CD4-positive, alpha-beta T cell treated with Interleukin-12 subunit alpha and Interleukin-12 subunit beta, for 1 hour (primary cell): ENCODE measurements at places on chromosomes 1 and 21.

DNA sequence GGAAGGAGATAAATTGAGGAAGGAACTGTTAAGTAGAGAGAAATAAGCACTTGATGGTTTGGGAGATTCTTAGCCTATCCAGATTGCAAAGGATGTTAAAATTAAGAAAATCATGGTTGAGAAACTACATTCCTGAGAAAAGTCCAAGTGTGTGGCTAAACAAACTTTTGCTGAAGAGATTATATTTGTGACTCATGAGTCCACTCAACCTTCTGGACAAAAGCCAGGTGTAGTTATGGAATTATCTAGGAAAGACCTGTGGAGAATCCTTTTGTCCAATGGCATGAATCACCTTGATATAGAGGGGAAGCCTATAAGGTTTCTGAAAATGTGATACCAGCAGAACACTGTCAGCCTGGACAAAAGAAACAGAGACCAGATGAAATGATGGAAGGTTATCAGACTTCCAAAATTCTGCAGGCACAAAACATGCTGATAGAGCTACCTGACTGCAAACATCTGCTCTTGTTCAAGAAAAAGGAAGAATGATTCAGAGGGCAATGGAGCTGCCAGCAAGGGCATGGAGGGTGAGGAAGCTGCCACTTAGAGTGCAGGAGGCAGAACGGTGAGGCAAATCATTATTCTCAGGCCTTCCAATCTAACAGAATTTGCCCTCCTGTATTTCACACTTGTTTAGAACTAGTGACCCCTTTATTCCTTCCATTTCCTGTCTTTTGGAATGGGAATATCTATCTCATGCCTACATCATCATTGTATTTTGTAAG is 300.6 kb upstream of the PRMT6 start:
- DNase-seq, result no peak

DNA sequence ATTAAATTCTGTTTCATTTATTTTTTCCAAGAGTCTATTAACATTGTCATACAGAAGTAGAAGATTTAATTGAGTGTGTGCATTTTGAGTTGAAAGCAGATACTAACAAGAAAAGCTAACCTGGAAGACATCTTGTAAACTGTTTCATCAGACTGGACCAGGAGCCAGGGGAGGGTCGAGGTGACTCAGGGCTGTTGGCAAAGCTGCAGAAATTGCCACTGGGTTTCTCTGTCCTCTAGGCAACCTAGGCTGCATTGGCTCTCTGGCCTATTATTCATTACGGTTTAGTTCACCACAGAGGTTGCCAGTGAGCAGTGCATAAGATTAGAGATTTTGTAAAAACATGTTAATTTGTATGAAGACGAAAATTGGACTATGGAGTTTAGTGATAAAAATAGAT is 27.5 kb downstream of the ERG start:
- DNase-seq, result no peak

DNA sequence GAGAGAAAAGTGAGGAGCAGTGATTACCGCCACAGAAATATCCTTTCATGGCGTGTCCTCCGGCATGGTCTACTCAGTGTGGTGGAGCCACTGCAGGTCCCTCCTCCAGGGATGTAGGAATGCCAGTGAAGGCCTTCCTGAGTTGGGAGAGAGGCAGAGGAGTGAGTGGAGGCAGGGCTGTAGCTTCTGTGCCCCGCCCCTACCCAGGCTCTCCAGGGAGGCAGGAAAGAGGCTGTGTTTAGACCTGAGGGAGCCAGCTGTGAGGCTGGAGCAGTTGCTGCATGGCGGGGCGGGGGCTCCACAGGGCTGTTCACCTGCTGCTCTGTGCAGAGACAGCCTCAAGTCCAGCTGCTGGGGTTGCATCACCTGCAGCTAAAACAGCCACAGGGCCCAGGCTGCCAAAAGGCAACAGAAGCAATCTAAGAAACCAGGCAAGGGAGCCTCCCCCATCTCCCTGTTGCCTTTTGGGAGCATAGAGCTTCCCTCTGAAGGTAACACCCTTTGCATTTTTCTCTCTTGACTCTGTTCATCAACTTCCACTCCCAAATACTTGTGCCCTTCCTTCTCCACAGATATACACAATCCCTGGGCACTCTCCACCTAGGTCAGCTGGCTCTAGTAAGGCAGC is 801 bp upstream of the ANXA9 start:
- DNase-seq, result no peak

DNA sequence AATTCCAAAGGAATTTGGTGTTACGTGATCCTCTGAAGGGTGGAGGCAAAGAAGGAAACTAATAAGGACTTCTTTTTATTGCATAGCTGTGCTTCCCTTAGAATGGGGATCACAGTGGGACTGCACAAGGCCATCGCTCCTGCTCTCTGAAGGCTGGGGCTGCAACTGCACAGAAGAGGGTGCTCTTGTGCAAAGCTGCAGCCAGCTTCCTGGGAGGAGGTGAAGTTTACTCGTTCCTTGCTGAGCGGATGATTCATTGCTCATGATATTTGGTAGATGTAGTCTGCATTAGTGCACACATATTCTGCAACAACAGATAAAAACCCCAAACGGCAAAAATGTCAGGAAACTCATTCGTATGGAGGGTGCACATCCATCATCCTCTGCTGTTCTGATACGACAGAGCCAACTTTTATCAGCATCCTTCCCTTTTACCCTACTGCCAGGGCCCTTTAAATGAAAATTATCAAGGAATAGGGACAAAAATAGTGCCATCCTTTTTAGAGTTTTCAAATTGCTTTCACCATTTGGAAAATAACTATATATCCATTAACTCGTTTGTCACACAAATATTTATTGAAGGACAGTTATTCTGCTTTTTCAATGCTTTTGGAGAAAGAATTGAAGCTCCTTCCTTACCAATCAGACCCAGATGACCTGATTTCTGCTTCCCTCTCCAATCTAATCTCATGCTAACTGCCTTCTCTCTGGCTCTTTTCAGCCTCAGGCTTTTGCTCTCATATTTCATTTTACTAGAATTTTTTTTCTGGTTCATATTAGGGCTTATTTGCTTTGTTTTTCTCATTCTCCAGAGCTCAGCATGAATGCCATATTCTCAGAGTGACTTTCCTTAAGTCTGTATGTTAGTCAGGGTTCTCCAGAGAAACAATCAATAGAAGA is 263.6 kb downstream of the DUSP10 start:
- DNase-seq, result peak; percentile 54

DNA sequence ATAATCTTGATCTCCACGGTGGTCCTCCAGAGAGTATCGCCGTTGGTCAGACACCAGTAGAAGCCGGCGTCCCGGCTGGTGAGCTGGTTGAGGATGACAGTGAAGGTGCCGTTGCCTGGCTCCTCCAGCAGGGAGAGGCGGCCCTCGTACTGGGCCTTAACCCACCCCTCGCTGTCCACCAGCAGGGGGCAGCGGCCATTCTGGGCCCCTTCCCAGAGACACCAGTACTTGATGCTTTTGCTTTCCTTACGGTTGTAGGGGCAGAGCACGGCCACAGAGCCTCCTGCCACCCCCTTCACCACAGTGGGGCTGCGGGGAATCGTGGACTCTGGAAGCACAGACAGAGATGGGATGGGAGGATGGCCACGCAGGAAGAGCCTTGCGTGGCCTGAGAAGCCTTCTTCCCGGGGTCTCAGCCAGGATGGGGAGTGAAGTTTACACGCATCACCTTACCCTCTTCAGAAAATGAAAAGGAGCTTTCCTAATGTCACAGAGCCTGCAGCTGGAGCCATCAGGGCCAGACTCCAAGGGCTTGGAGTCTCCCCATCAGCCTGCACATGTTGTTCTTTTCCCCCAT is 10.7 kb downstream of the PIGR start:
- DNase-seq, result peak; percentile 41

DNA sequence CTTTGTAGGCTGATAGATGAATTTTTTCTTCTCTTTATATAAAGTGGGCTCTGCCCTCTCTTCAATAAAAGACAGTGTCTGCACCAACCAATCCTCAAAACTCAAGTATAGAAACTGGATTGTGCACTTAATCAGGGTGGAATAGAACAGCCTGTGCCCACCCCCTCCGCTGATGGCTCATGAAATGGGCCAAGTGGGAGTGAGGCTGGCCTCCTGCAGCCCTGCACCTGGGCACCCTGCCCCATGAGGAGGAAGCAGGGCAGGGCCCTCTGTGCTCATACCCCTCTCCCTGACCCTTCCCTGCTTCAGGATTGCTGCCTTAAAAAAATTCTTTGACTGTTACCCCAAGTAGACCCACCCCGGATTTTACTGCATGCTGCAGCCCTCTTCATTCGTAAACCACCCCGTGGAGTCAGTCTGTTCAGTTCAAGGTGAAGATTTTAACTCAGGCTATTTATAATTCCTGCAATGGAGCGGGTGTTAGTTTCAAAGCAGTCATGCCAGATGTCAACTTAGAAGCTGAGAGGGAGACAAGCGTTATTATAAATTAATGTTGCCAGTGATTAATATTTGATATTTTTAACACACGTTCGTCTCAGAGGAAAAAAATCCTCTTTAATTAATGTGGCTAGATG is 15.8 kb downstream of the PROK1 start:
- no peak for DNase-seq

- DNase-seq, result no peak
Observed at GRCh38 chr1:77541162-77541545, 141.3 kb downstream of the ZZZ3 start.

GRCh38 chr1:171814692-171815091 is 26.6 kb upstream of the DNM3 start:
- DNase-seq, result no peak

- no peak for DNase-seq
Observed at GRCh38 chr21:36976228-36976861, 9.9 kb upstream of the HLCS start.

DNA sequence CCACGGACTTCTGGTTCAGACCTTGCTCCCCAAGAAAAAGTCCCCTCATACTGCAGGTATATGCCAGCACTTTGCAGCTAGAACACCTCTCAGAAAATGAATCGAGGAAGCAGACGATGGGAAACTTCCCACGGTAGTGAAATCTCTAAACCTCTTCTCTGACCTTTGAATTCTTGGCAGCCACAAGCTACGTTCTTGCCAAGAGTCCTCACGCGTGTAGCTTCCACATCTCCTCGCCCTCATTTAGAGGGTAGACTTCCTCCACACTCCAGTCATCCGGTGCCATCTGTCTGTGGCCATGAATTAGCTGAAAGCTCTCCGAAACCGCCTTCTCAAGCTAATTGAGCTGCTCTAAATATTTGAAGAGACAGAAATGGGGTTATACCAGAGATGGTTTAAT is 127.8 kb downstream of the RGS7 start:
- DNase-seq, result no peak

DNA sequence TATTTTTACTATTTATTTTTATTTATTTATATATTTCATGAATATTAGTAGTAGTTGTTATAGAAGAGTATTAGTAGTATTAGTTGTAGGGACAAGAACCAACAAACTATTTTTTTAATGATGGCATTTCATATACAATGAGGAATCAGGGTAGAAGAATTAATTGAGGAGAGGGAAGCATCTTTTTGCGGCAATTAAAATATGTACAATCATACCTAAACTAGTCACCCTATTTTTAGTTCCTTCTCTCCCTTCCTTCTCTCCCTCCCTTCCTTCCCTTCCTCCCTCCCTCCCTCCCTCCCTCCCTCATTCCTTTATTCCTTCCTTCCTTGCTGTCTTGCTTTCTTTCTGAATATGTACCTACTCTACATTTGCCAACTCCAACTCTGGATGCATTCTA is 189.8 kb downstream of the GRIK1 start:
- DNase-seq, result no peak

DNA sequence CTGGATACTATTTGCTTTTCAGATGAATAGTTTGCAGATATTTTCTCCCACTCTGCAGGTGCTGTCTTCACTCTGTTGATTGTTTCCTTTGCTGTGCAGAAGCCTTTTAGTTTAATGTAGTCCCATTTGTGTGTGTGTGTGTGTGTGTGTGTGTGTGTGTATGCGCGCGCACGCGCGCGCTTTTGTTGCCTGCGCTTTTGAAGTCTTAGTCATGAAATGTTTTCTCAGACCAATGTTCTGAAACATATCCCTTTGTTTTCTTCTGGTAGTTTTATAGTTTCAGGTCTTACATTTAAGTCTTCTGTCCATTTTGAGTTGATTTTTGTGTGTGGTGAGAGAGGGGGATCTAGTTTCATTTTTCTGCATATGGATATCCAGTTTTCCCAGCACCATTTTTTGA is 63.5 kb downstream of the XPR1 start:
- DNase-seq, result no peak

GRCh38 chr21:27570306-27570868 is 603.5 kb upstream of the ADAMTS5 start:
- no peak for DNase-seq

DNA sequence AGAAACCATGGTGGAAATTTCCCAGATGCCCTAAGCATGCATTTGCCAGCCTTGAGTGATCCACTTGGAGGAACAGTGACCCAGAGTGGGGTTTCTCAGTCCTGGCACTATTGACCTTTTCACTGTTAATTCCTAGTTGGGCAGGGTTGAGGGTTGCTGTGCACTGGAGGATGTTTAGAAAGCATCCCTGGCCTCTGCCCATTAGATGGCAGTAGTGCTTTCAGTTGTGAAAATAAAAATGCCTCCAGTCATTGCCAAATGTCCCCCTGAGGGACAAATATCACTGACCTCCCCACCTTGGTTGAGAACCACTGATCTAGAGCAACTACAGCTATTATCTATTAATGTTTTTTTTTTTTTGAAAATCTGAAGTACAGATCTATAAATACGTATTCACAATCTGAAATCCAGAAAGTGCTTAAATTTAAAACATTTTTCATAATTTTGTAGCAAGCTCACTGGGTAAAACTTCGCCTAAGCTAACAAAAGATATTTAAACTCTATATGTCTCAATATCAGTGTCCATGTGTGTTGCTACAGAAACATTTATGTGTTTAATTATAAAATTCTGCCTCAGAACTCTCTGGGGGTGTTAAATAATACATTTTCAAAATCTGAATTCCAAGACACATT is 27.3 kb downstream of the F3 start:
- no peak for DNase-seq

DNA sequence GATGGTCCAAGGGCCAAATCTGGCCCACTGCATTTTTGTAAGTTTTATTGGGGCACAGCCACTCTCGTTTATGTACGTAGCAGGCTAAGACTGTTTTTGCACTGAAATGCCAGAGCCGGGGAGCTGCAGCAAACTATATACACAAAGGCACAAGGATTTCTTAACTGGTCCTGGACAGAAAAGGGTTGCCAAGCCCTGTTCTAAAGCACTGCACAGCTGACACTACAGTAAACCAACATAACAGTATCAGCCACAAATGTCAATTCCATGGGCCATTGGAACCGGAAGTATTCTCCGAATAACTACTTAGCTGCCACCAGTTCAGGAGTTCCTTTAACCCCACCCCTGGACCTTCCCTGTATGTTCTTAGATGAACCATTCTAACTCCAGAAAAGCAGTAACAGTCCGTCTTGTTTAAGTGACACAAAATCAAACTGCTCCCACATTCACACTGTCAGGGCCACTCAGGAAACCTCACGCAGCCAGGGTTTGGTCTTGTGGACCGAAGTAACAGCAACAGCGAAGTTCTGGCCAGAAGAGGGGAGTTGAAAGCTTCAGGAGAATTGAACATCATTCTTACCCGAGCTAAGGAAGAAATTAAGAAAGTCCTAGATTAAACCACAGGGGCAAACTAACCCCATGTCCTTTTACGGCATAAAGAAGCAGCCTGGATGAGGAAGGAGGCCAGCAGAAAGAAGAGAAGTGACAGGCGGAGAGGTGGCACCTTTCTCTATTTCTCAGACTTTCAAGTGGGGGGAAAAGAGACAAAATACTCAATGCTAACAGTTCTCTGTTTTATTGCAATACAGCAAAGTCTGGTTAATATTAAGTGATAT is 49.2 kb downstream of the COQ8A start:
- DNase-seq, result no peak
